ENCODE measurements at places on chromosomes 5 and 9. TPM values are rescaled to one million over a fixed set of nuclear protein-coding genes. Genes with fewer than 3 reads are reported as not detected.
A peak's percentile ranks its signal among the peaks of the same experiment; 100 is the strongest.

GRCh38 chr5:125487231-125487630 lies 740.8 kb upstream of the ZNF608 start:
- DNase-seq = no peak

DNA sequence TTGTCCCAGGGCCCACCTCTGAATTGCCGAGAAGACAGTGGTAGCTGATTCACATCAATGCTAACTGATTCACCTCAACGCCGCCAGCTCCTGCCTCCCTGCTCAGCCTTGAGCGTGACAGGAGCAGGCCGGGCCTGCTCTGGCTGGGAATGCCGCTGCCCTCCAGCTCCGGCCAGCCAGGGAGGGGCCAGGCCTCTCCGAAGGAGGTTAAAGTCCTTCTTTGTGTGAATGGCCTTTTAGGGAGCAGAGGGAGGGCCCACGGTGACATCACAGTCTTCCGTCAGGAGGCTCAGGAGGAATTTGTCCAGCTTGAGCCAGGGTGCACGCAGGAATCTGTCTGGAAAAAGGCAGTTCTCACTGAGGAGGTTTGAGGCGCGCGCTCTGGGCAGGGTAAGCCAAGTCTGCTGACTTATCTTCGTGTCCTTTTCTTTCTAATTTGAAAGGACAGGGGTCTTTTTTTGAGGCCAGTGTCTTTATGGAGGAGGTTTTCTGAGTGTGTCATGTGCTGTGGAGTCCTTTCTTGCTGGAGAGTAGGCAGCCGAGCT lies 82.7 kb downstream of the C9orf152 start:
- no peak for DNase-seq

DNA sequence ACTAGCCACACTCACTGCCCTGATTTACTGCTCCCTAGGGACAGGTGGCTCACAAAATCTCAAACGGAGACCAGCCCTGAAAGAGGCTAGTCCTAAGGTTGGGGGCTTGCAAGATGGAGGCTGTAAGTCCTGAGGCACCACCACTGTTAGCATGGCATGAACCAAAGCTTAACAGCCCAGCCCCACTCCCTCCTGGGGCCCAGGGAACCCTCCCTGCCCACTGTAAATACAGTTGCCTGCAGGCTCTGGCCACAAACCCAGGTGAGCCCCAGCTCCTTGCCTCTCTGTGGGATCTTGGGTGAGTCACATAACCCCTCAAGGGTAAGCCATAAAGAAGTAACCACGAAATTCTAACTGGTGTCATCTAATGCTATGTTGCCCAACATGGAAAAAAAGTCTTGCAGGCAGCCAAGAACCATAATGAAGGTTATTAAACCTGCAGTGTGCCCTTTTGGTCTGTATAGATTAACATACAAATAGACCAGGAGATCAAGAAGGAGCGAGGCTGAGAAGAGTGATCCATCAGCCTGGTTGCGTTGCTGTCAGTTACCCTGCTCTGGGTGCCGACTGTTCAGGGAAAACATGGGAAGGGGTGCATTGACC lies 1.7 kb upstream of the POMT1 start:
- DNase-seq = peak; percentile 98

- DNase-seq = no peak
These were observed 75.7 kb downstream of the ZNF608 start for GRCh38 chr5:124670722-124671184.

DNA sequence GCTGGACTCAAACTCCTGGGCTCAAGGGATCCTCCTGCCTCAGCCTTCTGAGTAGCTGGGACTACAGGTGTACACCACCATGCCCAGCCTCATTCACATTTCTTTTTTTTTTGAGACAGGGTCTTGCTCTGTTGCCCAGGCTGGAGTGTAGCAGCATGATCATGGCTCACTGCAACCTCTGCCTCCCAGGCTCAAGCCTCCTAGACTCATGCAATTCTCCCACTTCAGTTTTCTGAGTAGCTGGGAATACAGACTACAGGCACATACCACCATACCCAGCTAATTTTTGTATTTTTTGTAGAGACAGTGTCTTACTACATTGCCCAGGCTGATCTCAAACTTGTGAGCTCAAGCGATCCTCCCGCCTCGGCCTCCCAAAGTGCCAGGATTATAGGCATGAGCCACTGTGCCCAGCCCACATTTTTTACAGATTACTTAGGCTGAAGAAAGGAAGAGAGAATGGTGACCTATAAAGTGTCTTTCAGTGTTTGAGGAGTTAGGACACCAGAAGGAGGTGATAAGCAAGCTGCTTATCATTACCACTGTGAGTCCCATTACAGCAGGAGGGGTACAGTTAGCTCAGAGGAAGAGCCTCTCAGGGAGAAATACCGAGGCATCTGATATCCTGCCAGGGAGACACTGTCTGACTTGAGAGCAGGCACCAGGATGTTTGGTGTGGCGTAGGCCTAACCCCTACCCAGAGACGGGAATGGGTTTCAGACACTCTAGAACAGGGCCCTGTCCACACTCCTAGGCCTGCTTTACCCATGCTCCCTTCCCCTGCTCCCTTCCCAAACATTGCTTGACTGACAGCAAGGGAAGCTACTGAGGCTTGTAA lies 9.7 kb downstream of the FAXDC2 start:
- no peak for DNase-seq

DNA sequence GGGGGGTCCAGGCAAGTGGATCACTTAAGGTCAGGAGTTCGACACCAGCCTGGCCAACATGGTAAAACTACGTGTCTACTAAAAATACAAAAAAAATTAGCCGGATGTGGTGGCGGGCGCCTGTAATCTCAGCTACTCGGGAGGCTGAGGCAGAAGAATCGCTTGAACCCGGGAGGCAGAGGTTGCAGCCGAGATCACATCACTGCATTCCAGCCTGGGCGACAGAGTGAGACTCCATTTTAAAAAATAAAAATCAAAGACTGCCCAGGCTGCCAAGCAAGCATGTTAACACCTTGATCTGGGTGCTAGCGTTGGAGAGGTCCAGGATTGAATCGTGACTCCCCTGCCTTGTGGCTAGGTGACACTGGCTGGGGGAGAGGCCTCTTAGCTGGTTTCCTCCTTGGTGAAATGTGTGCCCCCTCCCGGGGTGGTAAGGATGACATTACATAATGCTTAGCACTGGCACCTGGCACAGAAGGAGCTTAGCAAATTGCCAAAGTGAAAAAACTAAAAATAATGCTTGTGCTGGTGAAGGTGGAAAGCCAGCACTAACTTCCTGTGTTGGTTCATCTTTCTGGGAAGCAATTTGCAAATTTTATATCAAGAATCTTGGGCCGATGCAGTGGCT lies 2.2 kb upstream of the CIZ1 start:
- DNase-seq = no peak

GRCh38 chr5:148937239-148937638 lies 110.8 kb downstream of the ADRB2 start:
- peak; percentile 54 for DNase-seq

DNA sequence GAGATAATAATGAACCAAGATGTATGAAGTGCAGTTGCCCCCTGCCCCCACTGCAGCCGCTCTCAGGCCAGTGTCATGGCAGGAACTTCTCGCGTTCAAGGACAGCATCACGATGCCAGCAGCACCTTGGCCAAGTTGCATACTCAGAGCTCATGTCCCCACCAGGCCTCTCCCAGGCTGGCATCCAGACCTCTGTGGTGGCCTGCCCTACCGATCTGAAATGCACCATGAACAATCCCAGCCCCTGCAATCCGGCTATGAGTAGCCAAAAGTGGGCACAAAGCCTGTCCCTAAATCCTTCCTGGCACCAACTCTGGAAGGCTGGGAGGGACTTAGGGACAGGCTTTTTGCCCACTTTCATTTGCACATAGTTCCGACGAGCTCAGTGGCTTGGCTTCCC lies 140.9 kb downstream of the PAX5 start:
- no peak for DNase-seq

DNA sequence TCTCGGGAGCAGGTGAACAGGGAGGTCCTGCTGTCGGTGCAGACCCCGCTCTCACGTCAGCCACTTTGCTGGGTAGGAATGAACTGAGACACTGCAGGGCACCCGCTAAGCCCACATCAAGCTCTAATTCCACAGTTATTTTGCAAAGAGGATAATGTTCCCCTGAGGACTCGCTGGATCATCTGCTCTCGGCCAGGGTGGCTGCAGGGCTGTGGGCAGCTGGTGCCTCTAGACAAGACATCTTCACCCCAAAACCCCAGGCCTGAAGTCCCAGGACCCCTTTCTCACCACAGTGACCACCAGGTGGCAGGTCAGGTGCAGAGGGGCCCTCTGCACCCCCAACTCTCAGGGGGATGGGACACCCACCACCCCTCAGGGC lies 135.1 kb upstream of the PPP1R26 start:
- no peak for DNase-seq

DNA sequence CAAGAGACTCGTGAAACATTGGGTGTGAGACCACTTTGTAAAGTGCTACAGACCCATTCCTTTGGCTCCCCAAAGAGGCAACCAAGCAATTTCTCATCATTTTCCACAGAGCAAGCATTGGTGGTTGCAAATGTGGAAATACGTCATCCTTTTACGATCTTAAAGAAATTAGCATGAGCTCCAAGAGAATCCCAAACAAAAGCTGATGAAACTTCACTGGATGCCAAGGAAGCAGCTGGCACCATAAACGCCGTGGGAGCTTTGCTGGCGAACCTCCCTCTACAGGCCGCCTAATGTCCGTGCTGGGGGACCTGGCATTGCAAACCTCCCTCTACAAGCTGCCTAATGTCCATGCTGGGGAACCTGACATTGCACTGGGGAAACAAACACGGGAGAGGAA lies 432.4 kb downstream of the ACTL7B start:
- peak; percentile 26 for DNase-seq

- DNase-seq = no peak
These were observed 55.8 kb downstream of the LNPEP start for GRCh38 chr5:96991708-96992107.

GRCh38 chr5:153498516-153498915 lies 8.0 kb downstream of the GRIA1 start:
- DNase-seq = no peak

- DNase-seq = peak; percentile 32
These were observed 88.3 kb downstream of the ANKRD33B start for GRCh38 chr5:10652151-10652550.

DNA sequence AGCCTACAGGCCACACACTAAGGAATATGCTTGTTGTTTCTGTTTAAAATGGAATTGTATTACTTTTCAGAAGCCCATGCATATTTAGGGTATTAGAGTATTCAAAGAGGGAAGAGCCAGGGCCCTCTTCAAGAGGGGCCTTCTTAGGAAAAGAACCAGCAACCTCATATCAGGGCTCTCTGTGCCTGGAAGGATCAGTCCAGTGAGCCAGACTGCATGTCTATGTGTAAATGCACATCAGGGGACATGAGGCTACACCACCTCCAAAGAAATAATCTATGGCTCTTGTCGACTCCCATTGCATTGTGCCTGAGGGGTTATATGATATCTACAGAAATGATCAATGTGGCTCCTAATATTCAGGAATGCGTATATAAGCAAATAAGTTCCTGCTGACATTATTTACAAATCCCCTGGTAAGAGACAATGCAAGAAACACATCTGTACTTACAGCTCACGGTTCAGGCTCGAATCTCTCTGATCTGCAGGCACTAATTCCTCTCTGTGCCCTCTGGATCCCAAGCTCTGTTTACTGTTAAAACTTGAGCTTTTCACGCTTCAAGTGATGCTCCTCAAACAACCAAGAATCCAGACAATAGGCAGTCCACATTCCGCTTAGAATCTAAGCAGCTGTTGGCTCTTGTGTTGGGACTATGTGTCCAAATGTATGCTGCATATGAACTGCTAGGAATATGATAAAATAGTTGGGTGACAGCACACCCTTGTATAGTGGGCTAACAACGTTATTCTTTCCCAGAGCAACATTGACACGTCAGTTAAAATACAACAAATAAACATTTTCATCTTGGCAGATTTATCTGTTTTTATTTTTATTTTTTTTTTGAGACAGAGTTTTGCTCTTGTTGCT lies 150.2 kb upstream of the KLF9 start:
- no peak for DNase-seq

DNA sequence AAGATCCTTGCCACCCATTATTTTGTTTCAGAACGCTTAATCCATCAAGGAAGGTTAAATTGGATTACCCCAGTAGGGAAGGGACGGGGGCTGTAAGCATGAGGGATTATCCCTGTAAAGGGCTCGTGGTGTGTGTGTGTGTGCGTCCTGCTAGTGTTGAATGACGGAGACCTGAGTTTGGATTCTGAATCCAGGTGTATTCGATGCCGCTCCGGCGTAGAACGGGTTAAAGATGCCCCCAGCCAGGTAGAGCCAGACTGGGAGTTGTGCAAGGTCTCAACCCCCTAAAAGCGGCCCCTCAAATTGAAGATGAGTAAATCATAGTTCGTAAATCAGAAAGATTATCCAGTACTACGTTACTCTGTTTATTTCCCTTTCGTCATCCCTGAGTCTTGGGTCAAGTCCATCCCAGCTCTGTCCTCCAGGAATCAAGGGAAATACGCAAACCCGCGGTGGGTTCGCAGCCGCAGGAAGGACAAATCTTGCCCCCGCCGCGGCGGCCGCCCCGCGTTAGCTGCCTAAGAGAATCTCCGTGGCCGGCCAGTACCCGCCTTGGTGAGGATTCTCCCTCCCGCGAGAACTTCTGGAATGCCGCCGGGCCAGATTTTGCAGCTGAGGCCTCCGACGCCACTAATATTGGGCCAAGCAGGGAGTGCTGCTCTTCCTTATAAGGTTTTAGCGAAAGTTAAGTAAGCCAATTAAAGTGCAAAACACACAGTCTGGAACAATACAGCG lies 586 bp upstream of the MTAP start:
- DNase-seq = peak; percentile 90

GRCh38 chr9:114263853-114264510 lies 58.9 kb upstream of the ORM1 start:
- DNase-seq = no peak

GRCh38 chr5:62093976-62094375 lies 212.0 kb upstream of the KIF2A start:
- peak; percentile 69 for DNase-seq

- DNase-seq = peak; percentile 69
These were observed 2.7 kb downstream of the BNC2 start for GRCh38 chr9:16867576-16868311.

- DNase-seq = no peak
These were observed 19.0 kb downstream of the SEC61B start for GRCh38 chr9:99241106-99241505.

- DNase-seq = peak; percentile 76
These were observed 63.1 kb downstream of the CXXC5 start for GRCh38 chr5:139711067-139711905.

GRCh38 chr5:146007270-146007669 lies 70.9 kb downstream of the SH3RF2 start:
- peak; percentile 7 for DNase-seq

DNA sequence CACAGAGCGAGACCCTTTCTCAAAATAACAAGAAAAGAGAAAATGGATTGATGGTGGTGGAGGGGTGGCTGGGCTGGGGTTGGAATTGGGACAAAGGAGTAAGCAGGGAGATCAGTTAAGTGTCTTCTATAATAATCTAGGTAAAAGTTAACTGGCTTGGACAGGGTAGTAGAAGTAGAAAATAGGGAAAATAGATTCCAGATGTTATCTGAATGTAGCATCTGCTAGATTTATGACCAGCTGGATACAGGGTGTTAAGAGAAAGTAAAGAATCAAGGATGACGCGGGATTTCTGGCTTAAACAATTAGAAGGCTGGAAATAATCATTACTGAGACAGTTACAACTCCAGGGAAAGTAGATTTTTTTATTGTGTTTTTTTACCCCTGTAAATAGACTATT lies 13.0 kb downstream of the PPP6C start:
- DNase-seq = no peak

TEX48 gene
- not detected for total RNA-seq

SOX30 gene
- 0.22 TPM for total RNA-seq

LCN12 gene
- total RNA-seq = 1.2 TPM

TAF11L10 gene
- not detected for total RNA-seq

PCDHAC1 gene
- 0.25 TPM for total RNA-seq

SLC1A3 gene
- total RNA-seq = 17.0 TPM

LRRC19 gene
- total RNA-seq = not detected

SLCO4C1 gene
- total RNA-seq = 0.10 TPM

Data from M059J (cell line).